ENCODE measurements at places on chromosomes 3 and 15. TPM values are rescaled to one million over a fixed set of nuclear protein-coding genes. Genes with fewer than 3 reads are reported as not detected.

- no peak for DNase-seq
Measured at GRCh38 chr3:18723206-18723810, 298.2 kb upstream of the SATB1 start.

- DNase-seq = peak; percentile 28
Measured at GRCh38 chr3:164903820-164904451, 174.4 kb downstream of the SI start.

DNA sequence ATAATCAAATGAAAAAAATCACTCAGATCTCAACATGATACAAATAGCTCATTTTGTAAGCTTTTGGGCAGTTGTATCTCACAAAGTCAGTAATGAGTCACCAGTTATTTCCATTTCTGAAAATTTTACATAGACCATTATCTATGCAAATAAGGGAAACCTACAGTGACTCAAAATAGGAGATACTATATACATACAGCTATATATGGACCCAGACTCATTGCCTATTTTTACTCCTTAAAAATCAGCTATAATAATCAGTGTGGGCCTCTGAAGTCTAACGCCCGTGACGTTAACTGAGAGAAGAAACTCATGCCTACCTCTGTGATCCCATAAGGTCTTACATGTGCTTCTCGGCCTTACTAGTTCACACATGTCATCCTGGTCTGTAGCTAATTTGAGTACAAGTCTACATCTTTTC is 31.6 kb downstream of the LRIG1 start:
- DNase-seq = no peak

The CAV3 gene
- not detected for total RNA-seq

The LSMEM2 gene
- total RNA-seq = not detected

DNA sequence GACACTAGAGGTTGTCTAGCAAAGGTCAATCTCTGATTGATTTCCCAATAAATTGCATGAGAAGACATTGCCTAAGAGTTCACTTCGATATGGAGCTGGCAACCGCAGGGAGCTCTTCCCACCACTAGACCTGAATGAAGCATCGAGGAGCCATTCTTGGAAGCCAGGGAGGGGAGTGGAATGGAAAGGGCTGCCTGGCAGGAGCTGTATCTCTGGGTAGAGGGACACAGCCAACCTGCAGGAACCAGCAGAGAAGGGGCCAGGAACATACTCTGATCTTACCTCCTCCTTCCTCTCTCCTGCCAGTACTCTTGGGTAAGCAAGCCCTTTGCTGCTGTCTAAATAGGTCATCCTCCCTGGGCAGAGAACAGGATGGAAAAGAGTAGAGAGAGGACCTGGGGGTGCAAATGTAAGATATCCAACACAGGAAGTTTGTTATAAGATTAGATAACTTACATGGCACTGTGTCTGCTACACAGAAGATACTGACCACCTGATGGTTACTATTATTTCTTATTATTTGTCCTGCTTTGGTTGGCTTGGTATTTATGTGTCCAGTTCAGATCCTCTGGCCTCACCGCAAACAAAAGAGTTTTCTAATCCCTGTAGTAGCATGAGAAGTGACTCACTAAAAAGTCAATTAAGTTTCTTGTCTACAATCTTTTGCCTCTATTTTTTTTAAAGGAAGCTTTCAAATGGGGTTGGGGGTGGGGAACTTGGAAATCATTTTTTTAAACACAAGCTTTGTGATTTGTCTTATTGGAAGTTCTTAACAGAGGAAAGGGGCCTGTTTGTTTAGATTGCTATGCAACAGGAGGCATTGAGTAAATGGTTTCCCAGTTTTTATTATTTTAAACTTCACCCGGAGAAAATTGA is 156.7 kb upstream of the TSC22D2 start:
- DNase-seq = no peak

GRCh38 chr3:176734146-176734545 is 463.1 kb downstream of the TBL1XR1 start:
- no peak for DNase-seq

The CILP gene
- 1.8 TPM for total RNA-seq

GRCh38 chr3:36959821-36960220 is 15.0 kb upstream of the TRANK1 start:
- peak; percentile 15 for DNase-seq

GRCh38 chr3:43870844-43871626 is 180.3 kb downstream of the ABHD5 start:
- DNase-seq = no peak

The PPP1R14D gene
- not detected for total RNA-seq

DNA sequence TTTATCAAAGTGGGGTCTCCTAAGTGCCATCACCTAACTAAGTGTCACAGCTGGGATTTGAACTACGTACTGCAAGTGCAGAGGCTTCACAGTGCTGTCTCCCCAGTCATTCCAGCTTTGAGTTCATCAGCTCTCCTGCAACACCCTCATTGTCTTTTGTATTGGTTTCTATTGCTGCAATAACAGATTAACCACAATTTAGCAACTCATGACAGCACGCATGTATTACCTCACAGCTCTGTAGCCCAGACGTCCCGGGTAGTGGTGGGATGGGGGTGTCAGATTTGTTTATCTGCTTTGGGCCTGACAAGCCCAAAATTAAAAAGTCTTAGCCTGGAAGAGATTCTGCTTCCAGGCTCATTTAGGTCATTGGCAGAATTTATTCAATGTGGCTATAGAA is 220.5 kb upstream of the LRRN1 start:
- no peak for DNase-seq

GRCh38 chr15:58582160-58582559 is 150.4 kb downstream of the LIPC start:
- DNase-seq = no peak

DNA sequence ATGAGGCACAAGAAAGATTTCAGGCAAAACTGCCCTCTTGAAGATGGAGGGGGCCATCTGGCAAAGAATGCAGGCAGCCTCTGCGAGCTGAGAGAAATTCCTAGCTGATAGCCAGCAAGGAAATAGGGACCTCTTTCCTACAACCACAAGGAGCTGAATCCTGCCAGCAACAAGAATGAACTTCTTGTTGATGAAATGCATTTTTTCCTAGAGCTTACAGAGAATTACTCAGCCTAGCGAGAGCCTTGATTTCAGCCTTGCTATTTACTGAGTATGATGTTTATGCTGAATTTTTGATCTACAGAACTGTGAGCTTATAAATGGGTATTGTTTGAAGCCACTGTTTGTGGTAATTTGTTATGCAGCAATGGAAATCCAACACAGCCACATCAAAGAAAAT is 148.5 kb upstream of the NAALADL2 start:
- no peak for DNase-seq

GRCh38 chr3:110667216-110667615 is 404.4 kb upstream of the NECTIN3 start:
- no peak for DNase-seq

The EAF2 gene
- total RNA-seq = 1.2 TPM

All from stomach (tissue), 19 donors.